HCT116 (cell line): ENCODE measurements at places on chromosomes 2 and 18.

GRCh38 chr2:86171295-86171694 is 24.0 kb downstream of the IMMT start:
- no peak for DNase-seq

GRCh38 chr2:134218930-134219658 is 34.8 kb upstream of the MGAT5 start:
- DNase-seq: no peak

- no peak for DNase-seq
Observed at GRCh38 chr2:53569957-53570727, 197.5 kb upstream of the CHAC2 start.

DNA sequence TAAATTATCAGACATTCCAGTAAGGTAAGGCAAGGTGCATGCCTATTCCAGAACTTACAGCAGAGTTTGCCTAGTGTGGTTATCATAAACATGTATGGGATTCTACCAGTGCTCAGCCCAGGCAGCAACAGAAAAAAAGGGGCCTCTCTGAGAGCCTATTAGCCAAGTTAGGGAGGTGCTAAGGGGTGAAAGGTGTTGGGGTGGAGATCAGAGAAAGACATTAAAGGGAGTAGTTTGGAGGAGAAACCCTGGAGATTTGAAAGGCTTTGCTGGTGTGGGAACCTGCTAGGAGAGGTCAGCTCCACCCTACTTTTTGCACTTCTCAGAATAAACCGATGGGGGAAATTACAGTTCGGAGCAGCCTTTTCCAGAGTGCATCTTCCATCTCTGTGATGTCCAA is 2.9 kb downstream of the ARPC2 start:
- no peak for DNase-seq

DNA sequence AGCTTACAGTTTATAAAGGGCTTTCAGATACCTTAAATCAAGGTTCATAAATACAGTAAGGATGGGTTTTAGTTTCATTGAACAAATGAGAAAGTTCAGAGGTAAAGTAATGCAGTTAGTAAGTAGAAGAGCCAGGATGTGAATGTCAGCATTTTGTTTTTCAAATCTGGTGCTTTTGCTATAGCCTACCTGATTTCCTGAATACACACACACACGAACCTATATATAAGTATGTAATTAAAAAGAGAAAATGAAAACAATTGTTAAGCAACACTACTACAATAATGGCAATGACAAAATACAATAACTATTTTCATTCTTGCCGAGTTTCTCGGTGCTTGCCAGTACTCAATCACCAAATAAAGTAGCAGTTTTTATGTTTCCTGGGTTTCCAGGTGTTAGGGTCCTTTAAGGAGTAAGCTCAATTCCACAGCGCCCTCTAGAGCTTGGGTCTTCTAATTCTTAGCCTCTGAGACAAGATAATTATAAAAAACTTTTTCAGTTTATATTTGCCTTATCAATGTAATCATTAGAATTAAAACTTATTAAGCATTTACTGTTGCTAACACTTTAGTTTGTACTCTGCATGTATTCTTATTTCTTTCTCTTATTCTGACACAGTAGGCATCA is 512.9 kb upstream of the ACVR2A start:
- peak; percentile 38 for DNase-seq

DNA sequence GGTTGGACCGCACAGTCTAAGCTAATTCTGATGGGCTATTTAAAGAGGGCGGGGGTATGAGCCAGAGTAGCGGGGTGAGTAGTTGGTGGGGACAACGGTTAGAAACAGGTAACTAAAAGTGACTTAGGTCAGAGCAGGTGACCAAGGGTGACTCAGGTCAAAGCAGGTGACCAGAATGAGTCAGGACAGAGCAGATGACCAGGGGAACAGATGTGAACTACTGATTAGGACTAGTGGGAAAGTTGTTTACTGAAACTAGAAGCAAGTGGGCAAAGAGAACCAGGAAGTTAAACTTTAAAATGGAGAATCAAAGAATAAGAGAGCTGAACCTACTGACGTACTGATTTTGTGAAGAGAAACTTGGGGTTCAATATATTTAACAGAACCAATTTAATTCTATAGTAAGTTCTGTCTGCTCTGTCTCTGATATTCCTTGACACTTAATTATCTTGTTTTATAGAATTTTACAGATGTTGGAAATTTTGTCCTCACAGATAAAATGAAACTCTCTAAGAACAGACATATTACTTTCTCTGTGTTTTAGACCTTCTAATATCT is 7.8 kb upstream of the LRRTM1 start:
- DNase-seq: no peak

DNA sequence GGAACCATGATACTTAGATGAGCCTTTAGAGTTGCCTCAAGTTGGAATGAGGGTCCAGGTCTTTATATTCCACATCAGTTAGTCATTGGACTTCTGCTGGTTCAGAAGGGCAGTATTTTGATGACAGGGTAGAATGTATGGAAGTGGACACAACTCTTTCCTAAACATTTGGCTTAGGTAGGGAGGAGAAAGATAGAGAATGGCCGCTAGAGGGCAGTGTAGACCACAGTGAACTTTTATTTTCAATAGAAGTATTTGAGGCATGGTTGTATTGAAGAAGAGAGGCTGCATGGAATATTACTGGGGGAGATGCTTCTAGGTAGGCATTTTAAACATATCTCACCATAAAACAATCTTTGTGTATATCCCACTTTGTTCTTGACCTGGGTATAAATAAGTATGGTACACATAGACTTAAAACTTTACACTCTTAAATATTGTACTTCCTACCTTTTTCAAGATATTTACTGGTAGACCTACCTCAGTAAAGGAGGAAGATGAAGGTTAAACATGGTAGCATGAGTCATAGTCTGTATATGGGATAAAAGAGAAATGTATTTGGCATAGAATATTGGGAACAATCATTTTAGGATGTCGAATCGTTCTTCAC is 497.6 kb upstream of the FAM98A start:
- peak; percentile 32 for DNase-seq

DNA sequence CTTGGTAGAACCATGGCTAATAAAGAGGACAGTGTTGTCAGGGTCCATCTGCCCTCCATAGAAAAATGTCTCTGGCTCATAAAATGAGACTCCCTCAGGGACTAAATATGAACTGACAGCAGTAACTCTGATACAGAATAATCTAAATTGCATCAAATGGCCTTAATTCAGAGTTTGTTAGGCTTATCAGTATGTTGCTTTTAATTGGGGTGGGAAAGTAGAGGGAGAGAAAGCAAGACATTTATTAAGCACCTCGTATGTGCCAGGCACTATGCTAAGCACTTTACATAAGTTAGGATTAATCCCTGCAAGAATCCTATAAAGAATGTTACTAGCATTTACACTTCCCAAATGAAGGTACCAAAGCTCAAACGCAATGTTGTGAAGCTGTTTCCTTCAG is 115.2 kb downstream of the MMADHC start:
- DNase-seq: no peak

DNA sequence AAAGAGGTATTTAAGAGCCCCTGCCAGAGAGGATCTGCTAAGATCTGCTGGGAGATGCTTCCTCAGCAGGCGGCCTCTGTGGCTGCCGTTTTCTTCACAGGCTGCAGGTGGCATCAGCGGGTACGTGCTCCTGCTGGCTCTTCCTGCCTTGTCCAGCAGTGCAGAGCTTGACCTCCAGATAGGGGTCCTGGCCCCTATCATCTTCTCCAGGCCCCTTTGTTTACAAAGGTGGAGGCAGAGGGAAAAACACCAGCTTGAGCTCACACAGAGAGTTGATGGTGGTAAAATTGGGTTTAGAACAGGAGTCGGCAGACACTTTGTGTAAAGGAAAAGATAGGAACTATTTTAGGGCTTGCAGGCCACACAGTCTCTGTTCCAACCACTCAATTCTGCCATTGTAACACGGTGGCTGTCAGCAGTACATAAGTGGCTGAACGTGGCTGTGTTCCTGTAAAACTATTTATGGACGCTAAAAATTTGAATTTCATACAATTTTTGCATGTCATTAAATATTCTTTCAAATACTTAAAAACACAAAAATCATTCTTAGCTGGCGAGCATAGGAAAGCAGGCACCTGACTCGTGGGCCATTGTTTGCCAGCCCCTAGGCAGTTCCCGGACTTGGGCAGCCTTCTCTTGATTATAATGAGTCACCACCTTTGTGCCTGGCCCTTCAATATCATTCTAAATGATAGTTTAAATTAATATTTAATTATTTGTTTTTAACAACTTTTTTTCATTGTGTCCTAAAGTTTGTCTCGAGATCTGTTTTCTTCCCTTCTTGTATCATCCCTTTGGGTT is 98.2 kb upstream of the B3GNT7 start:
- DNase-seq: peak; percentile 10

DNA sequence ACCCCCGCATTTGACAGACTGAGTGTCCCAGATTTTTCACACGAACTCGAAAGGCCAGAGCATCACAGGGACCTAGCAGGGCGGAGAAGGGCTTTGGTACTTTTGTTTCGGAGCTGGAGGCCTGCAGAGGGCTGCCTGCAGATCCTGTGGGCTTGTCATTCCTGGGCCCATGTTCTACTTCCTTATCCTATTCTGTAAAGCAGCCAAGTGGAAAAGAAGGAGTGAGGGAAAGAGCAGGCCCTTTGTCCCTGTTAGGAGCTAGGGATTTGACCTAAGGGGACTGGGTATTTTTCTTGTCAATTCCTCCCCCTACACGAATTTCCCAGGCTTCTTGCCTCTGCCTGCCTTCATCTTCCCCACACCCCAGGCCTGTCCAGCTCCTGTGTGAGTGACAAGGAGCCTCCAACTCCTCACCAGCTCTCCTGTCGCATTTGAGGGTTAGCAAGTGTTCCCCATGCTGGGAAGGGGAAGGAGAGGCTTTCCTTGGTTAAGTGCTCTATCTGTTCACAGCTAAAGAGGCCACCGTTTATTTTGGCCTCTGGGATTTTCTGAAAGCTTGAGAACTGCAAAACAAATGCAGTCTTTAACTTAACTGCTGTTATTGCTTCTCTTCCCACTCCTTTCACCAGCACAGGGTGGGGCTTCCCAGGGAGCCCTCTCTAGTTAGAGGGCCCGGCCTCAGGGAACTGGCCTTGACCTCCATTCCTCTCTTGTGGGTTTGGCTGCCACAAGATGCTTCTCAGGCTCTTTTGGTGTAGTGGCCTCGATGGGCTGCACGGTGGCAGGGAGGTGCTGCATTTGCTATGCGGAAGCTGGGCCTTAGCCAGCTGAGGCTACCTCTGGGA is 61.2 kb downstream of the SGPP2 start:
- DNase-seq: no peak

DNA sequence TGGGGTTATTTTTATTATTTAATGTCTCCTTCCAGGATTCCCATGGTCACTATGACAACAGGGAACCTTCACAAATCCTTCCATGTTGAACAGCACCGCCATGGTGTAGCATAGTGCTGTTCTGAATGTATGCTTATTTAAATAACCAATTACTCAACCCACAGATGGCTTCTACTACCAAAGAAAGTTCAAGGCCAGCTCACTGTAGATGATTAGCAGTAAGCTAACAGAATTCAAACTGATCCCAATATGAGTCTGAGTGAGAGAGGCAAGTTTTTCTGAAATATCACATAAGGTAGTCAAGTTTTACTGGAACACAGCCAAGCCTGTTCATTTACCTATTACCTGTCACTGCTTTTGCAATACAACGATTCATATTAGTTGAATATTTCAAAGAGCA is 51.2 kb downstream of the CLASP1 start:
- no peak for DNase-seq

DNA sequence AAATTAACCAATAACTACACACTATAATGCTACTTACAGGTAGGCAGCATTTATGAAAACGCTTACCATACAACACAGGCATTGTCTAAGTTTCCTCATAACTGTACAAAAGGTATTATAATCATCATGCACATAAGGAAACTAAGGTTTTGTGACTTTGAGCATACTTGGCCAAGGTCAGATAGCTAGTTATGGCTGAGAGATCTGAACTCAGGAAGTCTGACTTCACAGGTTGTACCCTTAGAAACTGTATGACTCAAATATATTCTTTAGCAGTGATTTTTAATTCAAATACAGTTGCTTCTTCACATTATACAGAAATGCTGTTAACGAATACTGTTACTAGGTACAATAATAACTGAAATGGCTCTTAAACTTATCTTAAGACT is 89.3 kb downstream of the TRIP12 start:
- no peak for DNase-seq

- no peak for DNase-seq
Observed at GRCh38 chr2:160308915-160309314, 108.8 kb upstream of the ITGB6 start.

GRCh38 chr2:16190446-16191270 is 250.3 kb downstream of the MYCN start:
- DNase-seq: no peak

DNA sequence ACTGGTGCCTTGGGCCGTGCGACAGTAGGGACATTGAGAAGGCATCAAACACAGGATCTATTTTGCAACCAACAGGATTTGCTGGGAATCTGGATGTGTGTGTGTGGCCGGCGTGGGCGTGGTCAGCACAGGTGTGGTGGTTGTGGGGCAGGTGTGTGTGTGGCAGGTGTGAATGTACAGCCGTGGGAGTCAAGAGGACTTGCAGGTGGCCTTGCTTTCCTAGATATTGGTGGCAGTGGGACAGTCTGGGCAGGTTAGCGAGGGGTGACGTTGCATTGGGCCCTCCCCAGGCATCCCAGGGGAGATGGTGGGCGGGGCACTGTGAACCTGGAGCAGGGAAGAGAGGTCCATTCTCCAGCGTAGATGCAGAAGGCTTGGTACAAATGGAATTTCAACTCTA is 3.2 kb upstream of the LIMS2 start:
- no peak for DNase-seq

GRCh38 chr2:82853299-82853698 is 1605.8 kb downstream of the SUCLG1 start:
- DNase-seq: no peak

- DNase-seq: no peak
Observed at GRCh38 chr2:27095745-27096651, 9.4 kb downstream of the KHK start.
